Activated CD4-positive, alpha-beta T cell treated with anti-CD3 and anti-CD28 coated beads, Interleukin-2, amount 50 U/mL, for 24 hours (primary cell): ENCODE measurements at places on chromosomes 3 and 15.

- DNase-seq, result no peak
Measured at GRCh38 chr3:50166620-50167019, 11.5 kb downstream of the SEMA3F start.

- DNase-seq, result no peak
Measured at GRCh38 chr3:132638706-132639105, 20.9 kb downstream of the ACAD11 start.

DNA sequence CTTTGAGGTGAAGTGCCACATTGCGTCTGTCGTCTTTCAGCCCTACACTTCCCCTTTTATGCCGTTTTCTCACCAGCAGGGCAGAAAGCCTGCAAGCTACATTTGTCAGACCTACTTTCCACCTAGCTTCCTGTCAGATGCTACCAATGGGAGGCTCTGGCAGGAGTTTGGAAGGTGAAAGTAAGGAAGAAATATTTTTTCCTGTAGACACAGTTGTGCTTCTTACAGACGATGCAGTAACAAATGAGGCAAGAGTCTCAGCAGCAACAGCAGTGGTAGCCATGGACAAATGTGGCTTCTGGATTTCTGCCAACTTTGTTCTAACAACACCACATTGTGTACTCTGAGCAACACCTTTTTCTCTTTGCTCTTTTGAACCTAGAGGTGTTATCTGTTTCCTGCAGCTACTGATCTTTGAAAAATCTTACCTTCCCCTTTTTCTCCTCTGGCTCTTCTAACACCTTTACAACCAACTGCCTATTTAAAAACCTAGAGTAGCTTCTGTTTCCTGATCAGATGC, 70.6 kb upstream of the STT3B start:
- DNase-seq, result no peak

GRCh38 chr3:115385774-115386730, 237.3 kb upstream of the GAP43 start:
- no peak for DNase-seq

GRCh38 chr3:28994161-28994905, 286.5 kb upstream of the RBMS3 start:
- no peak for DNase-seq

GRCh38 chr3:29441422-29441821, 160.6 kb downstream of the RBMS3 start:
- no peak for DNase-seq

DNA sequence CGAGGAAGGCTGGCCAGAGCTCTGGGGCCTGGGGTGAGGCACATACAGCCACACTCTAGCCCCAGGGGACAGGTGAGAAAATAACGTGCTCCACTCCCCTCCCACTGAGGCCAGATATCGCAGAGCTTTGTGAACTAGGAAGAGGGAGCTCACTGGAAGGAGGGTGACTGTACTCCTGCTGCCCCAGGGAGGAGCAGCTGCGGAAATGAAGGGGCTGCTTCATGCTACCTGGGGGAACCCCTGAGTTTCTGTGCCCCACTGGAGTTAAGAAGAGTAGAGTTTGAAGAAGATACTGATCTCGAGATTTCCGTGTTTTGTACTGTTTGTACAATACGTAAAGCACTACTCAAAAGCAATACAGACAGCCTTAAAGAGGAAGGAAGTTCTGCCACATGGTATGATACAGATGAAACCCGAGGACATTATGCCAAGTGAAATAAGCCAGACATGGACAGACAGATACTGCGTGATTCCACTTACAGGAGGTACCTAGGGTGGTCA, 44.6 kb downstream of the CMTM6 start:
- DNase-seq, result no peak

DNA sequence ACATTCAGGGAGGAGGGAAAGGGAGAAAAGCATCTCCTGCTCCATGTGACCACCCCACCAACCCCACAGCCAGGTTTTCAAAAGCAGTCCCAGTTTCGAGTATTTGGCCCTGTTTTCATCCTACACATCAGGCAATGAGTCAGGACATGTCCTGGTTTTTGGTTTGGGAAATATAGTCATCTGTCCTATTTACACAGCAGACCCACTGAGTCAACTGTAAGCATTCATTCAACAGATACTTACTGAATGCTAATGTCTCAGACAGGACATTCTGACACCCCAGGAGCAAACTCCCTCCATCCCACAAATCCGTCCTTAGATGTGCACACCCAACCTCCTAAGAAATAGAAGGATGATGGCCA, 32.9 kb downstream of the IGDCC3 start:
- no peak for DNase-seq

DNA sequence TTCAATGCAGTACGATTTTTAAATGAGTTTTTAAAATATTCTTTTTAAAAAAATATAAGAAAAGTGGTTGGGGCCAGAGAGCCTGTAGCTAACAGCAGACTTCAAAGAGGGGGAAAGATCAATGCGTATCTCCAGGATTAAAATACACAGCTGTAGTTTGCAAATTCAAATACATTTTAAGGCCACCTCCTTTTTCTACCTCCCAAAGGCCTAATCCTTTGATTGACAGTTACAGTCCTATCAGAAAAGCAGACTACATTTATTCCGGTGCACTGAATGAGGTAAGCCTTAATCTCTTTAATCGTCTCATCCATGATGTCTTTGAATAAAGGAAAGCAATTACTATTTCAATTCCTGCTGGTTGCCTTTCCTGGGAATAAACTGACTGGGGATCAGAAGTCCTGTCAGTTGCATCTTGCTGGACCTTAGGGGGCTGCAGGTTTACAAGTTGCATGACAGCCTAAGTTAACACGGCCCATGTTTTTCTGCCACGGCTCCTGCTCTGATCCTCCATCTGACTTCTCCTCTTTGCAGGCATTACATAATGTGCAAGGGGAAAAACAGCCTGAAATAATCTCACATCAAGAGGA, 51.7 kb downstream of the CADPS start:
- DNase-seq, result no peak

- no peak for DNase-seq
Measured at GRCh38 chr3:188179006-188179966, 25.3 kb downstream of the LPP start.

DNA sequence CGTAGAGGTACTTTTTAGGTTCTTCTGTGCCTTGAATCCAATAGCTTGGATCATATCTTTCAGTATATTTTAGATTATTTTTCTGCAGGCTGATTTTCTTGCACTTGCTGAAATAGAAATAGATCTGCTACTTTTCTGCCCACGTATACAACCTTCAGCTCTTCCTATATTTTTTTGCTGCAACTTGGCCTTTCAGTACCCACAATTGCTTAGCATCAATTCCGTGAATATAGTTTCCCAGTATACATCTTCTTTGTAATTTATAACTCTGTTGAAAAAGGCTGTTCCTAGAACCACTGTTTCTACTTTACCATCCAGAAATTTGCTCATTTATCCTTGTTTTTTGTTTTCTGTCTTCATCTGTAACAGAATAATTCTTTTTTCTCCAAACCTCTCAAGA, 36.2 kb downstream of the GTF2E1 start:
- DNase-seq, result no peak

DNA sequence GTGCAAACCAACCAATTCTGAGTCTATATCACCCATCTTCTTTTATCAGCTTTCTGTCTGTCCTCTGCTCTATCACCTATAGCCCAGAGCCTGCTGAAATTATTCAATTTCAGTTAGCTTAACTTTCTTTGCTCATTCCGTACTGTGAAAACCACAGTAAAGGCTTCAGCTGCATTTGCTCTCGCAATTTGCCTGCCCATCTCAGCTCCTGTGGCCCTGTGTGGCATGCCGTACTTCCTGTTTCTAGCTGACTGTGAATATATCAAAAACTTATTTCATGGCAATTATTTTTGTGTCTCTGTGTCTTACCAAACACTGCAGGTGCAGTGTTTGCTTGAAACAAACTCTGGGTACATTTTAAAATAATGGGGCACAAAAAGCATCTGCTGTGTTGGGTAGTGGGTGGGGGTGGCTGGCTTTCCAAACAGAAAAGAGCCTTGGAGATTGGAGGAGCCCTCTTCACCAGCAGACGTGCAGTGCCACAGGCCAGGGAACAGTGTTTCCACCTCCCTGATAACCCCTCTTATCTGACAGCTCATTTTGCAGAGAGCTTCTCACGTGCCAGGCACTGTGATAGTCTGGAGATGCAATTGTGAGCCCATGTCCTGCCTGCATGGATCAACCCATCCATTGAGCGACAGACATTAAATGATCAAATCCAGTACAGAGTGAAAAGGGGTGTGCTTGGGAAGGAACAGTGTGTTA, 45.2 kb downstream of the GASK1A start:
- no peak for DNase-seq

DNA sequence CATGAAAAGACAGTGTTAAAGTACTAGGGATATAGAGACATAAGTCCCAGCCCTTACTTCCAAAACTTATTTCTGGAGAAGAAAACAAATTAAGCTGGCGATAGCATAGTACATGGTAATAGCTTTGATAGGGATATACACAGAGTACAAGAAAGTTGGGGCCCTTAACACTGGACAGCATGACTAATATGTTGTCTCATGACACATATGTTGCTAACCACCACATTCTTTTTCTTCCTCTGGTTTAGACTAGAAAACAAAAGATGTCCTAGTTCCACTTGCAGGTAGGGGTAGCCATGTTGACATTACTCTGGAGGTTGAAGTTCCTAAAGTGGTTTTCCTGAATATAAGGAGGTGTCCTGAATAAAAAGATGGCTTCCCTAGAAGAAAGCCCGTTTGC, 75.3 kb downstream of the RFX7 start:
- DNase-seq, result no peak

GRCh38 chr3:138434875-138435772, 708 bp downstream of the ESYT3 start:
- DNase-seq, result no peak

GRCh38 chr3:72041511-72041910, 256.6 kb upstream of the PROK2 start:
- no peak for DNase-seq

- no peak for DNase-seq
Measured at GRCh38 chr15:78065973-78066946, 11.3 kb downstream of the TBC1D2B start.

- no peak for DNase-seq
Measured at GRCh38 chr3:54353546-54353945, 231.2 kb downstream of the CACNA2D3 start.

- DNase-seq, result no peak
Measured at GRCh38 chr15:79989183-79989582, 18.2 kb upstream of the BCL2A1 start.

GRCh38 chr3:180870008-180870699, 42.3 kb upstream of the FXR1 start:
- DNase-seq, result no peak
